ENCODE measurements at places on chromosomes 3 and 15.

- no peak for DNase-seq
Measured at GRCh38 chr3:184378651-184379357, 797 bp upstream of the THPO start.

- DNase-seq, result no peak
Measured at GRCh38 chr3:69710153-69710977, 28.9 kb upstream of the MITF start.

- no peak for DNase-seq
Measured at GRCh38 chr3:197500812-197501211, 55.0 kb downstream of the BDH1 start.

- no peak for DNase-seq
Measured at GRCh38 chr3:79148786-79149185, 619.0 kb downstream of the ROBO1 start.

GRCh38 chr3:146493761-146494160 lies 24.4 kb upstream of the PLSCR2 start:
- DNase-seq, result no peak

DNA sequence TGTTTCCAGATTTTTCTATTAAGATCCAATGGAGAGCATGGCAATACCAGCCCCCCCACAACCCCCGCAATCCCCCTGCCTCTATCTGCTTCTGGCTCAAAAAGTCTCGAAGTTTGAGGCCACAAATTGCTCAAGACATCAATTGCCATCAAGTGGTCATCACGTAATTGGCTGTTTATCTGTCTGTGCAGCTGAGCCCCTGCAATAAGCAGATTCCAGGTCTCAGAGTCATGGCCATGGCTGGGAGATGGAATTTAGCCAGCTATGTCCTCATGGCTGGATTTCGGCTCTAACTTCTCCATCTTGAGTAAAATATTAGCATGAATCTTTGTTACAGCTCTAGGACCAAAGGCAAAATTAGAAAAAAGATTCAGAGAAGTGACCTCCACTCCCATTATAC lies 22.7 kb downstream of the SSUH2 start:
- DNase-seq, result no peak

DNA sequence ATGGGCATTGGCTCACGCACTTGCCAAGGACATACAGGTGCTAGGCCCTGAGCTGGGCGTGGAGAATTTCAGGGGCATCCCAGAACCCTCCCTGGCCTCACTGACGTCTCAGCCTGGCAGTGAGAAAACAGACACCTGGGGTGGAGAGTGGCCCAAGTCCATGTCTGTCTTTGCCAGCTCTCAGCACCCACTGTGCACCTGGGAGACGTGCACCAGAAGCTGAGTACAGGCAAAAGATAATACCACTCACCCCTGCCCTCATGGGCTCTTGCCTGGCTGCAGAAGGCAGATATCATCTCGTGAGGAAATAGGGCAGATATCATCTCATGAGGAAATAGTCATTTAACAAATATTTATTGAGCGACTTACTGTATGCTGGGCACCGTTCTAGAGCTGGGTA lies 8.0 kb downstream of the LOXL1 start:
- DNase-seq, result no peak

GRCh38 chr15:84911879-84912660 lies 27.6 kb downstream of the SLC28A1 start:
- peak; percentile 92 for DNase-seq

GRCh38 chr3:152266221-152266995 lies 2.3 kb upstream of the MBNL1 start:
- peak; percentile 73 for DNase-seq

- DNase-seq, result peak; percentile 23
Measured at GRCh38 chr15:54150255-54150654, 172.0 kb downstream of the UNC13C start.

DNA sequence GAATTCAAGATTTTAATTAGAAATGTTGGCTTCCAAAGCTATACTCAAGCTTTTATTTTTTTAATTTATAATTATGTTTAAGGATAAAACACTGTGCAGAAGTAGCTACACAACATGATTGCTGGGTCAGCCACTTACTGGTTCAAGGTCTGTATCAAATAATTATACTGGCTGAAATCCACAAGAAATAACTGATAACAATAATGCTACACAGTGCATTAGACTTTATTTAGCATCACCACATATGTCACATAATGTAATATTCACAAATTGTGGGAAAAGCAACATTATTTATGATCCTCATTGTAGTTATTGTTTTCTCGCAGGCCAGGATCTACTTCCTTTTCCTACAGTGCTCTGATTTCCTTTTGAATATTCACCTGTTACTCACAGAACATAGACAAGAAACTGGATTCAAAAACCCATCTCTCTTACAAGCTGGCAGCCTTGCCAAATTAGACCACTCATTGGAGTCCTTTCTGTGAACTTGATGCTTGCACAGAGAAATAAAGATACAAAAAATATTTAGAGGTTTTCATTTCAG lies 161.7 kb downstream of the MECOM start:
- DNase-seq, result no peak

DNA sequence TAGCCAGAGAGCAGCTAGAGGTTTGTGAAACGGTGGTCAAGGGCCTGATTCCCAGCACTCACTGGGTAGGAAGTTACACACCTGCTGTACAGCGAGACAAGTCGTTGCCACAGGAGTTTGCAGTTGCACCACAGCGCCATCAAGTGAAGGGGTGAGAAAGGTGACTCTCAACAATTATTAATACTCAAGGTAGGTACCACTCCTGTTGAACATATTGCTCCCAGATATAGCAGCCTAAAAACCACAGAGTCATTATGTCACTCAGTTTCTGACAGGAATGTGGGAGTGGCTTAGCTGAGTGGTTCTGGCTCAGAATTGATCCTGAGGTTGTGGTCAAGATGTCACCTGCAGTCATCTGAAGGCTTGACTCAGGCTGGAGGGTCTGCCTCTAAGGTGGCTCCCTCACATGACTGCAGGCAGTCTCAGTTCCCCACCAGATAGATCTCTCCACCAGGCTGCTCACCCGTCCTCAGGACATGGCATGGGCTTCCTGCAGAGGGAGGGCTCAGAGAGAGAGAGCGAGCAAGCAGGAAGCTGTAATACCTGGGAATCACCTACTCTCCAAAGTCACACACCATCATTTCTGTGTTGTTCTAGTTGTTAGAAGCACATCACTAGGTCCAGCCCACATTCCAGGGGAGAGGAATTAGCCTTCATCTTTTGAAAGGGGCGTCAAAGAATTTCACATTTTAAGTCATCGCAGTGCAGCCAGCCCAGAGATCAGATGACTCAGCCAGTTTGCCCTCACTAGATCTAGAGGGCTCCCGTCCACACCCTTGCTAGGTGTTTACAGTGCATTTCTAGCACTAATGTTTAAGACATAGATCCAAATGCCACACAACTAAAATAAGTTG lies 17.0 kb upstream of the ANO10 start:
- no peak for DNase-seq

GRCh38 chr3:128804017-128804810 lies 75.2 kb upstream of the ACAD9 start:
- no peak for DNase-seq

DNA sequence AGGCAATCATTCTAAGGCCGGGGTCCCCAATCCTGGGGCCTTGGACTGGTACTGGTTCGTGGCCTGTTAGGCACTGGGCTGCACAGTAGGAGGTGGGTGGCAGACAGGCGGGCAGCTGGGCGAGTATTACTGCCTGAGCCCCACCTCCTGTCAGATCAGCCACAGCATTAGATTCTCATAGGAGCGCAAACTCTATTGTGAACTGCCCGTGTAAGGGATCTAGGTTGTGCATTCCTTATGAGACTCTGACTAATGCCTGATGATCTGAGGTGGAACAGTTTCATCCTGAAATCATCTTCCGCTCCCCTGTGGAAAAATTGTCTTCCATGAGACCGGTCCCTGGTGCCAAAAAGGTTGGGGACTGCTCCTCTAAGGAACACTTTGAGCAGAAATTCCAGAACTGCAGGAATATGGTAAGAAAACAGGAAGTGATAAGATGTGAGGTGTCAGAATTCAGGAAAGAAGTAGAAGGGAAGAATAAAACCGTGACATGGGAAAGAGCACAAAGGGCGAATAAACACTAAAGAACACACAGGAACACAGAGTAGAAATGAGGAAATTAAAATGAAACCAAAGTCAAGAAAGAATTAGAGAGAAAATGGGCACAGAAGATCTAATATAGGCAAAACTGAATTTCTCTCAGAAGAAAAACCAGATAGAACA lies 57.6 kb downstream of the PDCD6IP start:
- DNase-seq, result no peak

DNA sequence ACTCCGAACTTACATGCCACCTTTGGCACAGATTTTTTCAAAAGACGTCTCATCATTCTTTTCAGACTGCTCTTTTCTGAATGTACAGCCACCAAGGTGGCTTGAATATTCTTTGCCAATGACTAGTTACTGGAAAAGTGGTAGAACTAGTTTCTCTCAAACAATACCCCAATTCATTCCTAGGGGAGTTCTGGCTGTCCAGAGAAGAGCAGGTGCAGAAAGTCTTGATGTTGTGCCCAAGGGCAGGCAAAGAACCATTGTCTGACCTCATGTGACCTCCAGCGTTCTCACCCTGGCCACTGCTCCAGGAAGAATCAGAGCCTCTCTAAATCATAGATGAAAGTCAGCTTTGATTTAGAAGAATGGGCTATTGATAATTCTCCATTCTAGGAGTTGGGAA lies 5.5 kb downstream of the LMOD3 start:
- DNase-seq, result no peak

- DNase-seq, result no peak
Measured at GRCh38 chr3:196603683-196604082, 35.2 kb downstream of the FBXO45 start.

- DNase-seq, result no peak
Measured at GRCh38 chr3:139421460-139421859, 32.0 kb upstream of the COPB2 start.

- DNase-seq, result no peak
Measured at GRCh38 chr3:66355394-66355793, 134.6 kb downstream of the SLC25A26 start.

- DNase-seq, result no peak
Measured at GRCh38 chr3:185151964-185152409, 873 bp downstream of the C3orf70 start.

GRCh38 chr3:13249664-13250390 lies 170.3 kb downstream of the NUP210 start:
- DNase-seq, result no peak

DNA sequence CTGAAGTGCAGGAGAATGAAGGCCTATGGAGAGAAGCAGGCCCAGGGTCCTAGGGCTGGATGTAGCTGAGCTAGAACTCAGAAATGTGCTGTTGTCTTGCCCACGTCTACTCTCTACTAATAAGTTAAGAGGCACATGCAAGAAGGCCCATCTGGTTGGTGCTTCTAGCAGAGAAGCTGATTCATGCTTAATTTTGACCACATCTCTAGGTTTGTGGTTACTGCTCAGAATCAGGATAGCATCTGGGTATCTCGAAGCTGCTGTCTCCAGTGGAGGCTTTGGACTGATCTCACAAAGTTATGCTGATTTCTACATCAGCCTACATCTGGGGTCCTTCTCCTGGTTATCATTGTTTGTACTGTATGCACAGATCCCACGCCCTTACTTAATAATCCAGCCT lies 87.3 kb downstream of the CACNA1D start:
- DNase-seq, result no peak

DNA sequence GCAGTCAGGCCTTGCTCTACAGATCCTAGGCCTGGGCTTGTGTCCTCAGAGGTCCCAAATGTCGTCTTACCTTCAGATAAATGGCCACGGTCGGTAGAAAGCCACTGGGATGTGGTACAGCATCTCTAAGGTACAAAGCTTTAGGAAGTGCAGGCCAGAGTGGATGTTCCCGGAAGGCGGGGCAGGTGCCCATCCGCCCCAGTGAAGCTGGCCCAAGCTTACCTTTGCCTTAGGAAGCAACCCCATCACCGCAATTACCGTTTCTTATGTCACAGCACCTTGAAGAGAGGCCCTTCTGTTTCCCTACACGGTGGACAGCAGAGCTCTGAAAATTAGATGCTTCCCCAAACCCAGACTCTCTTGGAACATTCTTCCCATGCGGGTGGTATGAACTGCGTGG lies 240.1 kb upstream of the LYSMD4 start:
- DNase-seq, result no peak

DNA sequence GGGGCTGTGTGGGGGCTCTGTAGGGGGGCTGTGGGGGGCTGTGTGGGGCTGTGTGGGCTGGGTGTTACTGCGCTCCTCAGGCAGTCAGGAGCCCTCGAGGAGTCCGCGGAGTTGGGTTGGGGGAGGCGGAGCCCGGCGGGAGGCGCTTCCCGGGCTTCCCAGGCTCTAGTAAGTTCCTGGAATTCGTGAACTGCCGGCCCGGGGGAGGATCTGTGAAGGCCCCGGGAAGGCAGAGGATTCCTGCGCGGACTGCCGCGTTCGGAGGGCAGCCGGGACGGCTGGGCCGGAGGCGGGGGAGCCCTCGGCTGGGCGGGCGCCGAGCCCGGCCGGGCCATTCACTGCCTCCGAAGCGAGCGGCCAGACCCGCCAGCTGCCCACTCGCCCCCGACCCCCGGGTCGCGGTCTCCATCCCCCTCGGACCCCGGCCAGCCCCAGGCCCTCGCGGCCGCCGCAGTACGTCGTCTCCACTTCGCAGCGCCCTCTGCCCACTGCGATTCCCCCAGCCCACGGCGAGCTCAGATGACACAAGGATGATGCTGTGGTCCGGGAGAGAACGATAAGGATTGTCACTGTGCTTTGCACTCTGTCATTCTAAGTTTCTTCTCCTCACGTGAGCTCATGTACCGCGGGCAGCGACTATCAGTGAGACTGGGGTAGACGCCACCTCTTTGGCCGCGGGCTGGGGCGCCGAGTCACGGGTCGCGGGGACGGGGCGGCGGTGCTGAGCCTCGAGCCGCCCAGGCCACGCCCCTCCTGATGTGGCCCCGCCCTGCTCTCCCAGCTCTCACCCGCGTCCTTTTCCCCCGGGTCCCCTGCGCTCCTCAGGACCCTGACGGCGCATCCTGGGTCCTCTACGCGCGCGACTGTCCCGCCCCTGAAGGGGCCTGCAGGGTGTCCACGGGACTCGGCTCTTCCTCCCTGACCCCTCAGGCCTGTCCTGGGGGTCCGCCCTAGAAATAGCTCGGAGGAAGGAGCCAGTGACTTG lies 65.3 kb downstream of the KLF13 start:
- DNase-seq, result no peak

- no peak for DNase-seq
Measured at GRCh38 chr3:176208283-176208682, 989.0 kb downstream of the TBL1XR1 start.

DNA sequence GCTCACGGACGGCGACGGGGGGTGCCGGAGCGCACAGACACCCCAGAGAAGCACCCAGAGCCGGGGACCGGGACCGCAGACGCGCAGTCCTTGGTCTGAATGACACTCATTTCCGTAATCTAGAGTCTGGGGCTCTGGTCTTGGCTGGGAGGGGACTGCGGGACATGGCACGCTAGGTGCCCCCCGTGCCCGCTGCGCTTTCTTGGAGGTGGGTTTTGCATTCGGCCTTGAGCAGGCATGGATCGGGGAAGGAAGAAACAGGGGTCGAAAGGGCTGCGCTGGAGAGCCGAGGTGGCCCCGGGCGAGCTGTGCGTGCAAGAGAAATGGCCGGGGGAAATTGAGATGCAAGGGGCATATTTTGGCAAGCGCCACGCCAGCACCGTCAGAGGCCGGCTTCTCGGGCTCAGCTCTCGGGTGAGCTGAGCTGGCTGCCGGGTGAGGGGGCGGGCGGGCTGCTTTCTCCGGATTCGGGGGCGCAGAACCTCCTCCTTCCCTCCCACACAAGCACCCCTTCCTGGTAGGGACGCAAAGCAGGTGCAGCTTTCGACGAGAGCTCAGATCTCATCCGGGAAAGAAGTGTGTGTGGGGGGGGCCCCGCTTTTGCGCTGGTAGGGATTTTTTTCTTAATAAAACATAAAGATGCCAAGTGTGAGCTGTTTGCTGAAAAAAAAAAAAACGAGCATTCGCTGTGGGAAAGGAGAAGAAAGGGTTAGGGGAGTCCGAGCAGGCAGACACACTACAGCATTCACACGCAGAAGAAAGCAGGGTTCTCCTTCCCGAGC lies 963 bp upstream of the NTRK3 start:
- DNase-seq, result no peak
